ENCODE measurements at places on chromosomes 11 and 22.
A peak's percentile ranks its signal among the peaks of the same experiment; 100 is the strongest.

GRCh38 chr22:50739894-50740293 is 1.9 kb downstream of the ACR start:
- DNase-seq, result no peak

GRCh38 chr22:38317995-38318715 is 922 bp upstream of the CSNK1E start:
- DNase-seq, result peak; percentile 26

- no peak for DNase-seq
These were observed 6.7 kb downstream of the USP2 start for GRCh38 chr11:119374632-119375336.

GRCh38 chr22:47191671-47192650 is 429.5 kb downstream of the TBC1D22A start:
- no peak for DNase-seq

DNA sequence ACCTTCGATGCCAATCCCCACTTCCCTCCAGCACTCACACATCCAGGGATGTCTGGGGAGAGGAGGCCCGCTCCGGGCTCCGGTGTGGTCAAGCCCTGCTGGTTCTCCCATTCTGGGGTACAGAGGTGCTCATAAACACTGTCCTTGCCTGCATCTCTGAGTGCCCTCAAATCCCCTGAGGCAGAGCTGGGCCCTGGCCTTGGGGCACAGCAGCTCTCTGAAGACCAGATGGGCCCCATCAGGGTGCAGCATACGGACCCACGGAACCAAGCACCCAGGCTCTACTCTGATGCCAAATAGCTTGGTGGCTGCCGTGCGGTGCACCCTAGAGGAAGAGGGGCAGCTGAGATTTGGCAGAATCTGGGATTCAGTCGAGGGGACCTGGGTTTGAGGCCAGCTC is 35.7 kb upstream of the NNMT start:
- DNase-seq, result no peak

Data from esophagus squamous epithelium (tissue), 5 donors.